ENCODE measurements at places on chromosomes 7 and 10.

DNA sequence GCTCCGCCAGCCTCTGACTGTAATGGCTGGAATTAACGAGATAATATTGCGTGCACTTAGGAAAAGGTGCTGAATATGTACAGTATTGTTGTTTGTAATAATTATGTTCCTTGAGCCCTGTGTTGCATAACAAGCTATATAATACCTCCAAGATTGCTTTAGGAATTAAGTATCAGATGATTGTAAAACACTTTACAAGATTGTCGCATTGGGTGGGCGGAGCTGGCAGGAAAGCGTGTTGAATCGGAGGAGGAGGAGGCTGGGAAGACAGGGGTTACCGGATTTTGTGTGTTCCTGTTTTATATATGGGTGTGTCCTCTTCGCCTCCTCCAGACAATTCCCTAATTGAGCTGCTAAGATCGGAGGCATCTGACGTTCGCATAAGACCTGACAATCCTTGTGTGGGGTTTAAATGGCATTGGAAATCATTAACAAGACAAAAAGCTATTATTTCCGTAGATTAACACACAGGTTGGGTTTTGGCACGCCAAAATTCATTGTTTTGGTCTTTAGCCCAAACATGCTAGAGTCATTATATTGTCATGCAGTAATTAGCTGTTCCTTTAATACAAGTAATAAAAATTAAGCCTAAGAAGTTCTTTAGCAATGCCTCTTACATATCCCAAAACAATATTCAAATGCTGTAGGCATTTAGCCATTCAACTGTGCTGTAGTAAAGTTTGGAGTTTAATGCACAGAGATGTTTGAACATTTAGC lies 192.9 kb upstream of the SH2B2 start:
- no peak for DNase-seq

- no peak for DNase-seq
Observed at GRCh38 chr7:47181746-47182361, 400.1 kb downstream of the TNS3 start.

DNA sequence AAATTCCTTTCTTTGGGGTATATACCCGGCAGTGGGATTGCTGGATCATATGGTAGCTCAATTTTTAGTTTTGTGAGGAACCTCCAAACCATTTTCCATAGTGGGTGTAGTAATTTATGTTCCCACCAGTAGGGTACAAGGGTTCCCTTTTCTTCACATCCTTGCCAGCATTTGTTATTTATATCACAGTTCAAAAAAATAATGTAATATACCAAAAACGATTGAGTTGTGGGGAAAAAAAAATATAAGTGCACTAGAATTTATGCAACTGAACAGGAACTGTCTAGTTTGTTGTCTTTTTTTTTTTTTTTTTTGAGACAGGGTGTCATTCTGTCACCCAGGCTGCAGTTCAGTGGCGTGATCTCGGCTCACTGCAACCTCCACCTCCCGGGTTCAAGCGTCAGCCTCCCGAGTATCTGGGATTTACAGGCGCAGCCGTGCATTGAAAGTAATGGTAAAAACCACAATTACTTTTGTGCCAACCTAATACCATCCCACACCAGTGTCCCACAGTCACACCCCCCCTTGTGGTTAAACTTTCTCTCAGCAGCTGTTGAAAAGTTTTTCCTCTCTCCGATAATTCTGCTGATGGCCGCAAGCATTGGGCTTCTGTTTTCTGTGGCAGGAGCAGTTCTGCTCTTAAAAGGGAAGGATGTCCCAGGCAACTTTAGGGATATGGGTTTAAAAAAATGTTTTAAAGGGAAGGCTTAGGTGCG lies 6.8 kb upstream of the LAT2 start:
- DNase-seq = no peak

DNA sequence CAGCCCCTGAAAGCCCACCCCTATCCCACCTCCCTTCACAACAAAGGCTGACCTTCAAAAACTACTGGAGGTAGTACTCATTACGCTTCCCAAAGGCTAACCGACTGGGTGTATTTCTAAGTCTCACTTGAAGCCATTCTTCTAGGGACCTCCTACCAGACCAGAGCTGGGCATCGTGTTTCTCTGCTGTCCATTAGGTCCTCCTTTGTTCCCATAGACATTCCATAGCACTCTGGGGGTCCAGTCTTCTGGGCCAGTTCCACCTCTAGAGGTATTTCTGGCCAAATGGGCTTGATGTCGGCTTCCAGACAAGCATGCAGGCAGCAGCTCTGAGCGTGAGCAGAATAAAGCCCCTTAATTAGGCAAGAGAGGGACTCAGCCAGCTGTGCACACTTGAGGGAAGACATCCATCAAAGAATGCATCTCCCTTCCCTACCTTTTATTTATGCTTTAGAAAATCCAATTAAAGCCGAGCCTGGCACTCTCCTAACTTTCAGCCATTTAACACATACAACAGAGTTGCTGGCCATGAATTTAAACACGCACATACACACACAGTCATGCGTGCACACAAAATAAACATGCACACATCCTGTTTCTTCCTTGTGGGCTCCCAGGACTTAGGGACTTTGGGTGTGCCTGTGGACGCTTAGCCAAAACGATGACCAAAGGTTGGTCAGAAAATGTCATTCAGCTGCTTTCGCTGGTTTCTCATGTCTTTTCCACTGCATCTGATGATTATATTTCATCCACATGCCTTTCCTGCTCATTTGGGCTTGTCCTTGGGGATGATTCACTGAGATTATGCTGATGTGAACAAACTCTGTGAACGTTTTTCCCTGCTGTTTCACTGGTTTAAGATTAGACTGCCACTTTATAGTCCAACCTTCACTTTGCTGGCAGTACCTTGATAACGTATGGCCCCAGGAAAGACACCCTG lies 362.0 kb upstream of the NFE2L3 start:
- DNase-seq = no peak

- no peak for DNase-seq
Observed at GRCh38 chr7:113657603-113658002, 261.2 kb downstream of the PPP1R3A start.

- DNase-seq = no peak
Observed at GRCh38 chr10:90842725-90843124, 15.1 kb downstream of the HTR7 start.

DNA sequence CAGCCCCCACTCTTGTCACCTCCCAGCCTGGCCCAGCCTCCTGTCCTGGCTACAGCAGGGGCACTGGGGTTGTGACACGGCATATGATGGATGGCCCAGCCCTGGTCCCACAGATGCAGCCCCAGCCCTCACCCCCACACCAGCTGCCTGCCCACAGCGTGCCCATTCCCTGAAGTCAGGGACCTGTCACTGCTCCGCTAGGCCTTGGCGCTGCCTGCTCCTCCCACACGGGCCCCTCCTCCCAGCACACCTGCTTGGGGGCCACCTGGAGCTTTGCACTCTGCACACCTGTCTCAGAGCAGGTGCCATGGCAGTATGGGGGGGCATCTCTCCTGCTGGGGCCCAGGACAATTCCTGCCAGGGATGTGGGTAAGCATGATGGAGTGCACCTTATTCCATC lies 3.5 kb downstream of the GCK start:
- DNase-seq = no peak

- no peak for DNase-seq
Observed at GRCh38 chr7:35797311-35797710, 3.5 kb upstream of the SEPTIN7 start.

DNA sequence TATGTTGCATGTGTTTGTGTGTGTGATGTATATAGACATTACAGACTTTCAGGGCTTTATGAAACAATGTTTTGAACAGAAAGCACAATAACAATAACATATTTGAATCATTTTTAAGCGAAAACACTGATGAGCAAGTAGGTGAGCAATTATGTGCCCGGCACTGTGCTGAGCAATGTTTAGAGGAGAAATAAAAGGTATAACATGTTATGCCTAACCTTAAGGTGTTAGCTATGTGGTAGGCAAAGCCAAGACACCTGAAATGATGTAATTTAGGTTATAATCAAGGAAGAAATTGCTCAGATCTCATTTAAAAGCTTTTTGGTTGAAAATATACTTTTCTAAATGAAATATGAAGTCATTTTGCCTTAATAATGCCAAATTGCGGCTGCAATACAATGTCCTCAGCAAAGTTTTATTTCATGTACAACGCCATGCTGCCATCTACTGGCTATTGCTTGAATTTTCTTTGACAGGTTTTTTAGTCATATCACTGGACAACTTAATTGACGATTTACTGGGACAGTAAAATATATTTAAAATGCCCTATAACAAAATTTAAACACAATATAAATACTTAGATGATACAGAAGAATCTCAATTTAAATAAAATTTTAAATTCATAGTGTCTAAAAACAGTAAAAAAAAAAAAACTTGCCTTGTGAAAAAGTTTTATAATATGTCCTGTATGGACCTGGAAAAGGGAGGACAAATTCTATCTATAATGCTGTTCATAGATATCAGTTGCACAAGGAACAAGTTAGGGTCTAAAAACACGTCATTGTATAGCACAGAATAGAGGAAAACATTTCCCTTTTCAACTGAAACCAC lies 131.1 kb upstream of the CDK1 start:
- DNase-seq = no peak

DNA sequence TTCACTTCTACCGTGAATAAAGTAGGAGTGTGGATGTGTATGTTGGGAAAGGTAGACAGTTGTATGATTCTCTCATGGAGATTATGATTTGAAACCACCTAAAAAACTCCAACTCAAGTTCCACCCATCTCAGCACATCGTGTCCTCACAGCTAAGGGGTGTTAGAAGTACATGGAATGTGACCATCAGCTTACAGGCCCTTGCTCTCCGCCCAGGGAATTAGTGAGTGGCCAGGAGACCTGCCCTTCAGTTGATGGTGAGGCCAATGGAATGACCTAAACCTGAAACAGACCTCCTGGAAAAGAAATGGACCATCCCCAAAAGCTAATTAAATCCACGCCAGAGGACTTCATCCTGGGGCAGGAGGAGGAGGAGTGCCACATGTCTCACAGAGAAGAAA lies 2.1 kb upstream of the WNT2 start:
- no peak for DNase-seq

- no peak for DNase-seq
Observed at GRCh38 chr7:127865466-127865865, 165.8 kb downstream of the LRRC4 start.

DNA sequence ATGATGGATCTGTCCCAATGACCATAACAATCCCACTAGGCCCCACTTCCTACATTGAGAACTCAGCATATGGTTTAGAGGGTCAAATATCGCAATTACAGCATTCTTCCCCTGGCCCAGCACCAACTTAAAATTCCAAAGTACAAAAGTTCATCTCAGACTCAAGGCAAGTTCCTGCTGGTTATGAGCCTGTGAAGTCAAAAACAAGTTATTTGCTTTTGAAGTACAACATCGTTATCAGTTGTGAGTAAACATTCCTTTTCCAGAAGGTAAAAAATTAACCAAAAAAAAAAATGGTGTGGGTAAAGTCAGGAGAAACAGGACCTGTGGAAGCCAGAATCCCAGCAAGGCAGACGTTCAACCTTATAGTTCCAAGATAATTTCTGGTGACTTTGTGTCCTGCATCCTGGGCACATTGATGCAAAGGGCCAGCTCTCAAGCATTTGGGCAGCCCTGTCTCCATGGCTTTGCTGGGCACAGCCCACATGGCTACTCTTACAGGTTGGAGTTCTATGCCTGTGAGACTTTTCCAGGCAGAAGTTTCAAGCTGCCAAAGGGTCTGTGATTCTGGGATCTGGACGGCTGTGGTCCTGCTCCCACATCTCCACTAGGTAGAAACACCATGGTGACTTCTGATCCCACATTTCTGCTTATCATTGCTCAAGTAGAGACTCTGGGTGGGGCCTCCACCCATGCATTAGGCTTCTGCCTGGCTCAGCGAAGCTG lies 37.5 kb downstream of the AKR1C8 start:
- DNase-seq = no peak

DNA sequence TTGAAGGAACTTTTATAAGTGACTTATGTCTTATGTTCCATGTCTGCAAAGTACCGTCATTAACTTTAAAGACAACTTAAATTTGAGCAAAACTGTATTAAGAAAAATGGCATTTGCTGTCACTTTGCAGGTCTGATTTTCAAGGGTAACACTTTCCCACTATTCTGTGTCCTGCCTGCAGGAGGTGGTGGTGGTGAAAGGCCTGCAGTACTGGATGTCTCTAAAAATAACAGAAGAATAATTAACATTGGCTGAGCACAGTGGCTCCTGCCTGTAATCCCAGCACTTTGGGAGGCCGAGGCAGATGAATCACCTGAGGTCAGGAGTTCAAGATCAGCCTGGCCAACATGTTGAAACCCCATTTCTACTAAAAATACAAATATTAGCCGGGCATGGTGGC lies 13.2 kb upstream of the PTER start:
- DNase-seq = no peak

- DNase-seq = no peak
Observed at GRCh38 chr10:101403161-101403560, 49.2 kb downstream of the BTRC start.

DNA sequence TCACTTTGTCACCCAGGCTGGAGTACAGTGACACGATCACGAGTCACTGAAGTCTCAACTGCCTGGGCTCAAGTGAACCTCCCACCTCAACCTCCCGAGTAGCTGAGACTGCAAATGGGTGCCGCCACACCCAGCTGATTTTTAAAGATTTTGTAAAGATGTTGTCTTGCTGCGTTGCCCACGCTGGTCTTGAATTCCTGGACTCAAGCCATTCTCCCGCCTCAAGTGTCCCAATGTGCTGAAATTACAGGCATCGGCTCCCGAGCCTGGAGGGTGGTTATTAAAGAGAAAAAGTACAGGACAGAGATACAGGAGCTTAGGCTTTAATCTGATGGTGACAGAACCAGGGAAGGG lies 55.1 kb downstream of the KCTD7 start:
- DNase-seq = no peak

- no peak for DNase-seq
Observed at GRCh38 chr10:125768219-125768855, 7.3 kb downstream of the MMP21 start.

GRCh38 chr7:159038066-159038465 lies 106.6 kb downstream of the VIPR2 start:
- DNase-seq = no peak

DNA sequence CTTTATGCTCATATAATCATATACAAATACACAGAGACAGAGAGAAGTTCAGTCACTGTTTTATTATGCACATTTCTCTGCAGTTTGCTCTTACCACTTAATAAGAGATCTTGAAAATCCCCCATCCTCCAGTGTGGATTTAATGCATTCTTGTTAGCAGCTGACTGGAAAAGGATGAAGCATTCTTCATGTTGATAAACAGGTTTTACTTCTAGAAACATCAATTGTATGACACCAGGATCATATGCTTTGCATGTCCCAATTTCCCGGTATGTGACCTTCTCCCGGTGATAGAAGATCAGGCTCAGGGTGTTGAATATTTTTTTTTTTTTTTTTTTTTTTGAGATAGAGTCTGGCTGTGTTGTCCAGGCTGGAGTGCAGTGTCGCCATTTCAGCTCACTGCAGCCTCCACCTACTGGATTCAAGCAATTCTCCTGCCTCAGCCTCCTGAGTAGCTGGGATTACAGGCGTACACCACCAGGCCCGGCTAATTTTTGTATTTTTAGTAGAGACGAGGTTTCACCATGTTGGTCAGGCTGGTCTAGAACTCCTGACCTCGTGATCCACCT lies 6.2 kb upstream of the CREB3L2 start:
- no peak for DNase-seq

DNA sequence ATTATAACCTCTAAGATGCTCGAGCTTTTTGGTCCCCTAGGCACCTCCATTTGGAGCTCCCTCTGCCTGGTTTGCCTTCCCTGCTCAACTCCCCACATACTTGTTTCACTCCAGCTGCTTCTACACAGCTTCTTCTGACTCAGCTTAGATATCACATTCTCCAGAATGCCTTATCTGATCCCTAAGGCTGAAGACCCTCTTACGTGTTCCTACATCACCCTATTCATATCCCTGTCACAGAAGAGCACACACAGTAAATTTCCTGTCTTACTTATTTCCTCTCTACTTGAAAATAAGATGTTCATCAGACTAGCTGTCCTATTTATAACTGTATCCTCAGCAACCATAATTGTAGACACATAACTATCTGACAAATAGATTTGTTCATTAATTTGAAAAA lies 61.3 kb upstream of the RNF148 start:
- DNase-seq = no peak
